ENCODE measurements at places on chromosomes 5 and 9. TPM values are rescaled to one million over a fixed set of nuclear protein-coding genes. Genes with fewer than 3 reads are reported as not detected.

DNA sequence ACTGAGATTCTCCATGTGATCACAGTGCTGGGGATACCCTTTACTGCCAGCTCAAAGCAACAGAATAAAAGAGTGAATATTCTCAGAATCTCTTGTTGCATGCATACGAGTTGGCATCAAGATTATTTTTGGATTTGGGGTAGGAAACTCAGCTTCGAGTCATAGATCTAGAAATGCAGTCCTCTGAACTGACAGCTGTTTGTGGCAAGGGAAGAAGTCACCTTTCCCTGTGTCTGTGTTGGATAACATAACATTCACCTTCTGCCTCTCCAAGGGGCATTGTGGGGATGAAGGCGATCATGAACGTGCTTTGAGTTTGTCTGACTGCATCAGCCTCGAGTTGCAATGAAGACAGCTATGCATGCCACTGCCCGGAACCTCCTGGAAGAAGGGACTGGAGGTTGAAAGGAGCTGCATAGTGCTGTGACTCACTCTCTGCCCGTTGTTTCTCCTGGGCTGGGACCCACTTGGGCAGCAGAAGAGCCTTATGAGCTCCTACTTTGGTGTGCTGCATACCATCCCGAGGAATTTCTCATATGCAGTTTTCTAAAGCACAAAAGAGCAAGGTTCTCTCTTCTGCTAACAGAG lies 231.7 kb downstream of the ARHGAP26 start:
- DNase-seq = no peak

DNA sequence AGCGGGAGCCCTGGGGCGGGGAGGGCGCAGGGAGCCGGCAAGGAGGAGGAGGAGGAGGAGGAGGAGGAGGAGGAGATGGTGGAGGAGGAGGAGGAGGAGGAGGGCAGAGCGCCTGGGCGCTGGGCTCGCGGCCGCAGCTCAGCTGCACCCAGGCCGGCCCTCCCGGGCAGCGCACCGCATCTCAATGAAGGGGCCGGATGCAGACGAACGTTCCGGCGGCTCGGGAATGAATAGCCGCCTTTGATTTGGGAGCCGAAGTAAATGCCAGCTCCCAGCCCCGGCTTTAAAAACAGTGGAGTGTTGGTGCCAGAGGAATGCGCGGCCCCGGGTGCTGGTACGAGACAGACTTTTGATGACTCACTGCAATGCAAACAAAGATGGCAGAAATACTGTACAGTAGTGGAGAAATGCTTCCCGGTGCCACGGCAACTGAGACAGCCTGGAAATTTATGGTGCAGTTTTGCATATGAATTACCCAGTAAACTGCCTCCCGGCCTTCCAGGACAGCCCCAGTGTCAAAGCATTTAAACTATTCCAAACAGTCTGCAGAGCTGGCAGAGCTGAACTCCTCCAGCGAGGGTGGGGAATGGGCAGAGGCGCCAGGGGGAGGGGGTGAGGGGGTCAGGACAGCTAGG lies 43.1 kb downstream of the NACC2 start:
- DNase-seq = peak; percentile 90

The ZNF618 gene
- total RNA-seq = 4.6 TPM

DNA sequence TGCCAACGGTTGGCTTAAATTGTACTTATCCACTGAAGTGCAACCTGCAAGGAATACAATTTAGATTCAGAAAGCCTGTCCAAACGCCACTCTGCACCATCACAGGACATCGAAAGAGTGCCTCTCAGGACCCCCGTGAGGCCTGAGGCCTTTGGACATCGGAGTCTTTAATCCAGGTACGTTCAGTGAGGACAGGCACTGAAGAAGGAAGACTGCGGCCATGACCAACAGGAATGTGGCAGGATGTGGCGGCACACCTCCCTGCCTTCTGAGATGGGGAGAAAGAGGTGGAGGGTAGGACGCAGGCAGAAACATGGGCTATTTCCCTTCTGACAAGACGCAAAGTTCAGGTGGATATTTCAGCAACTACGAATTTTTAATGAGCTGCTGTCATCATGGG lies 205.8 kb downstream of the FANCC start:
- no peak for DNase-seq

DNA sequence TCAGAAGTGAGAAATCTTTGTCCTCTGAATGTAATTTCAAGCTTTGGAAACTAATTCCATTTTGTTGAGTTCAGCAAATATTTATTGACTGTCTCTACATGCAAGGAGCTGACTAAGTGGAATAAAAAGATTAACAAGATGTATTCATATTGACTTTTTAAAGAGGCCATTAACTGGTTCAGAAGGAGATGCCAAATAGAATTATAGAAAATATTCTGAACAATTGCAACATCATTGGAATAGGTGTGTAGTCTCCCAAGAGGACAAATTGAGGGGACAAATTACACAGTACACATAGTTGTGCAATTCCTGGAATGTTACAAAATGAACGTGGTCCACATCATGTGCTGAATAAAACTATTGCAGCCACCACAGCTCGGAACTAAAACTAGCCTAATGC lies 224.2 kb downstream of the NPR3 start:
- DNase-seq = no peak

- DNase-seq = no peak
These were observed 457.5 kb downstream of the ENC1 start for GRCh38 chr5:74183041-74183440.

The PKD2L2 gene
- 0.45 TPM for total RNA-seq

GRCh38 chr5:149415066-149415967 lies 36.2 kb upstream of the IL17B start:
- DNase-seq = no peak

The AGTPBP1 gene
- 10.5 TPM for total RNA-seq

- no peak for DNase-seq
These were observed 9.8 kb downstream of the SLC12A2 start for GRCh38 chr5:128093368-128093767.

DNA sequence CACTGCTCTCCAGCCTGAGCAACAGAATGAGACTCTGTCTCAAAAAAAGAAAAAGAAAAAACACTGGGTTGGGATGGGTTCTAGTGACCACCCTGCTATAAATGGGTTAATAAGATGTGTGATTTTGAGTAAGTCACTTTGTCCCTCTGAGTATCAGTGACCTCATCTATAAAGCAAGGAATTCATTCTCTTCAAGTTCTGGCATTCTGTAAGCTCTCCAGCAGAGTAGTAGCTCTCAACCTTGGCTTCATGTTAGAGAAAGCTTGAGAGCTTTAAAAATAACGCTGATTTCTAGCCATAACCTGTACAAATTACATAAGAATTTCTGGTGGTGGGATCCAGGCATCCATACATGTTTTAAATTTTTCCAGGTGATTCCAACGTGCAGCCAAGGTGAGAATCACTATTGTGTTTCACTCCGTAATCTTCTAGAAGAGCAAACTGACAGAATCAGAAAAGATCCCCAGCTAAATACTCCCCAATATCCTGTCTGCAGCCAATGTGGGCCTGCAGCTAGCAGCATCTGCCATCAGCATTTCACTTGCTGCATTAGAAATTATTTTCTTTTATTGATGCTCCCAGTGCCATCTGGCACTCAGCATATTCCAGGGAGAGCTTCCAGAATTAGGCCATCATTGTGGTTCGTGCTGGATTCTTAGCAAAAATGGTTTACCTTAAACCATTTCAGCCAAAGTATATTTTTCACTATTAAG lies 109.4 kb downstream of the FEM1C start:
- no peak for DNase-seq

The DMRTA1 gene
- 1.6 TPM for total RNA-seq

DNA sequence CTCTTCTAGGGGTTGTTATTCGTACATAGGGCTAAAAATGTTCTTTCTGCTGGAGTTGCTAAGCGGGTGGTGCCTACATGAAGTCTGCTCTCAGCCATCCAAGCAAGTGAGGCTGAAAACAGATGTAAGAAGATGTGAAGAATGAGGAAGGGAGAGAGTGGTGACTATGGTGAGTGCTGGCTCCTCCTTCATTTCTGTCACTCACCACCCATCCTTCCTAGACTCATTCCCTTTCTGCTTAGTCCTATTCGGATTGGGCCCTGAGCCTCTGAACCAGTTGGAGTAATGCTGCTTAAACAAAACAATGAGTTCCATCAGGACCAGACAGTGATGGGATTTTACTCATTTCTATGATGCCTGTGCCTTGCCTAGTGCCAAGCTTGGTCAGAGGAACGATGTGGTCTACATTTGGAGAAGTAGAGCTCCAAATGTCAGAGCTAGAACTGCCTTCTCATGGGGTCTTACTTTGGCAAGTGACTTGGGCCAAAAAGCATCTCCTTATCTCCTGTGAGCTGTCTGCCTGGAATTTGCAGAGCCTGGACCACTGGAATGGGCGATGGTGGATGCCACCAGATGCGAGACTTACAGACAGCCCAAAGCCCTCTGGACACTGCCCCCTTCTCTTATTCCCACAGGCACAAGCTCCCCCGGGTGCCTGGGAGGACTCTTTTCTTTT lies 192.9 kb downstream of the FBXL7 start:
- DNase-seq = no peak

The ZNG1A gene
- total RNA-seq = 49.4 TPM

GRCh38 chr5:627840-628239 lies 15.7 kb downstream of the CEP72 start:
- DNase-seq = no peak

Data from prostate gland (tissue), 2 donors.